Esophagus mucosa (tissue), 1 donor: ENCODE measurements at places on chromosomes 1 and 21. TPM values are rescaled to one million over a fixed set of nuclear protein-coding genes. Genes with fewer than 3 reads are reported as not detected.

Gene TIAM1
- total RNA-seq, result 96.7 TPM

DNA sequence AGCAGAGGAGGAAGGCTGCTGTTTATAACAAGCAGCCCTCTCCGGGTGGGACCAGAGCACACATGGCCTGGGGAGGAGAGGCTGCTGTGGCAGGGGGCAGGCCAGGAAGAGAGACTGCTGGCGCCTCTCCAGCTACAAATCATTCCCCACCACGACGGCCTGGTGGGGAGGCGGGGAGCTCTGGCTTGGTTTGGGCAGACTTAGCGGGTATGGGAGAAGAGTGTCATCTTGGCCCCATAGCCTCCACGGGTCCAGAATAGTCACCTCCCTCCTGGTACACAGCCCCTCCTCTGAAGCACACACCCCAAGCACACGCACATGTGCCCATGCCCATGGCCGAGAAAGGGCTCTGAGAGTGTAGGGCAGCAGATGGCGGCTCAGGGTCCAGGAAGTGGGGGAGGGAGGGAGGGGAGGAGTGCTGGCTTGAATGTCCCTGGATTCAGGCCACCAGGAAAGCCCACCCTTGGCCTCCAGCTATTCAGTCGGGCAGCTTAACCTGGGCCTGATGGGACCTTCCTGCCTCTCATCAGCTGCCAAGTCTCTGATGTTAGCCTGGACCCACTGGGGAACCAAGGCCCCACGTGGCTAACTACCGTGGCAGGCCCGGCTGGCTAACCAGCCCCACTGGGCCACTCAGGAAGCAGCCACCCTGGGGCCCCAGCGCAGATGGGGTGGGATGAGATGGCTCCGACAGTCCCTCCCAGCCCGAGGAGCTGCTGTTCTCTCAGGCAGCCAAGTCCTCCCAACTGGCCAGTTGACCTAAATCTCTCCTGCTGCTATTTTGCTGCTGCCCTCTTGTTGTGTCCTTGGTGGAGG, 10.9 kb downstream of the LRP8 start:
- ATAC-seq, result no peak

Gene RPF1
- 24.4 TPM for total RNA-seq

DNA sequence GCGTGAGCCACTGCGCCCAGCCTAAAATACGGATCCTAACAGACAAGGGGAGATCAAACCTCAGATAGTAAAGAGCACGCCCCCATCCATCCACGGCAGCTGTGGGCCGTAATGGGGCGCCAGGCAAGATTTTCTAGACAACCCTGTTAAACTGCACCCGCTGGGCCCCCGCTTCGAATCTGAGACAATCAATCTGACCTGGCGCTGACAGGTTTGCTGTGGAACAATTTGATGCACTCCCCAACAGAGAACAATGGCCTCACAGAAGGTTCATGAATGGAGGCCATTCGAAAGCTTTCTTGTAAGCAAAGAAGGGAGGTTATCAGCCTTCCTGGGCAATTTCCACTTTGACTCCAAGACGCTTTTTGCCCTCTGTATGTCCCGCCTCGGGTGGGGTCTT, 30.5 kb downstream of the CLSTN1 start:
- ATAC-seq, result no peak

GRCh38 chr21:27196651-27197050, 229.8 kb upstream of the ADAMTS5 start:
- ATAC-seq, result no peak

GRCh38 chr1:53349968-53350852, 22.3 kb upstream of the LRP8 start:
- ATAC-seq, result no peak

DNA sequence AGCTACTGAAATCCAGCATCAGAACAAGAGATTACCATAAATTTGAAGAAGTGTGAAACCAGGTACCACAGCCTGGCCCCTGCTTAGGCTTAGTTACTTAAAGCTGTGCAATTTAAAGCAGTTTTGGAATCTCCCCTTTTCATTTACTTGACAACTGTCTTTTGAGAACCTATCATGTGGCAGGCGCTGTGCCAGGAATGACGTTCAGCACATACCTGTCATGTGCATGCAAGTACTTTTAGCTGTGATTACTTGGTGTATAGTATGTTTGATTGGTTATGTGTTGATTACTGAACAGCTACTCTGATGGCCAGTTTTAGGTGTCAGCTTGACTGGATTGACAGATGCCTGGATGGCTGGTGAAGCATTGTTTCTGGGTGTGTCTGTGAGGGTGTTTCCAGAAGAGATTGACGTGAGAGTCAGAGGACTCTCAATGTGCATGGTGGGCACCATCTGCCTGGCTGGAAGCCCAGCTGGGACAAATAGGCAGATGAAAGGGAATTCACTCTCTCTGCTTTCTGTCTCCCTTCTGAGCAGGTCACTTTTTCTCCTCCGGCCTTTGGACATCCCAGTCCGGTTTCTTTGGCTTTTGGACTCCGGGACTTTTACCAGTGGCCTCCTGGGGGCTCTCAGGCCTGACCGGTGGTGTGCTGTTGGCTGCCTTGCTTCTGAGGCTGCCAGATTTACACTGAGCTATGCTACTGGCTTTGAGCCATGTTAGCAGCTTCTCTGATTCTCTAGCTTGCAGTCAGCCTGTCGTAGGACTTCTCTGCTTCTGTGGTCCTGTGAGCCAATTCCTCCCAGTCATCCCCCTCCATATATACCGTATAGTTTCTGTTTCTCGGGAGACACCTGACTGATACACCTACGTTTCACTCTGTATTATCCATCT, 178.0 kb downstream of the RYR2 start:
- no peak for ATAC-seq

- ATAC-seq, result peak; percentile 2
Measured at GRCh38 chr1:206506405-206507283, 687 bp upstream of the RASSF5 start.

DNA sequence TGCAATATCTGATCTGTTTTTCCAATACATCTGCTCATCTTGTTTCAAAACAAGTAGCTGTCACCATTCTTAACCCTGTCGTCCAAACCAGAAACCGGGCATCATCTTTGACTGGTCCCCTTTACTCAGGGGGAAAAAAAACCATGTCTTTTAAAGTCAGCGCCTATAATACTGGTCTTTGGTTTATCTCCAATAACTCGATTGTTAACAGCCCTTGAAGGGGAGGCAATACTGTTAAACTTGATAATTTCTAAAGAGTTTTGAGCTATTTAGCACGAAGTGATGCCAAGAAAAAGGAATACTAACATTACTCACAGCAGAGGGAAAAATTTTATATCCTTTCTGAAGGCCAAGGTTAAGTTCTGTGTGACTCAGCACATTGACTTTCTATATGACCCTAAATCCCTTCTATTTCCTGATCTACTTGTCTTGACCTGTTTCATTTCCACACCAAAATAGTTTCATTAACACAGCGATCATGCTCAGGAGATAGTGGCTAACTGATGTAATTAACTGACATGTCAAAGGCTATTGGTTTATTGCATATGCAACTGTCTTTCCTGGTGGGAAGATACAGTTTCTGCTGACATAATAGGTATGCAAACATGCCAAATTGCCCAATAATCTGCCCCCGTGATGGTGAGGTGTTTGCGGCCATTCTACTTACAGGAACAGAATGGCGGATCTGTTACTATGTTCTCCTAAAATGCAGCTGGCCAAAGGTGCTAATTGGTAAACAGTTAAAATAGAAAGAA, 59.1 kb downstream of the NFIA start:
- peak; percentile 84 for ATAC-seq

- ATAC-seq, result no peak
Measured at GRCh38 chr1:201622824-201623223, 83.9 kb downstream of the NAV1 start.

Gene SUSD4
- total RNA-seq, result 42.2 TPM
